ENCODE measurements at places on chromosomes 5 and 9.

- H3K4me1 ChIP-seq = peaks cover 3% of the 10 kb centered on the region
- H3K27me3 ChIP-seq = peaks cover 3% of the 10 kb centered on the region
- no peak for DNase-seq
- no peak overlapping the region for H3K27ac ChIP-seq
- no peaks in the 10 kb centered on the region for H3K36me3 ChIP-seq
Measured at GRCh38 chr5:150622157-150622556, 18.3 kb upstream of the SYNPO start.

DNA sequence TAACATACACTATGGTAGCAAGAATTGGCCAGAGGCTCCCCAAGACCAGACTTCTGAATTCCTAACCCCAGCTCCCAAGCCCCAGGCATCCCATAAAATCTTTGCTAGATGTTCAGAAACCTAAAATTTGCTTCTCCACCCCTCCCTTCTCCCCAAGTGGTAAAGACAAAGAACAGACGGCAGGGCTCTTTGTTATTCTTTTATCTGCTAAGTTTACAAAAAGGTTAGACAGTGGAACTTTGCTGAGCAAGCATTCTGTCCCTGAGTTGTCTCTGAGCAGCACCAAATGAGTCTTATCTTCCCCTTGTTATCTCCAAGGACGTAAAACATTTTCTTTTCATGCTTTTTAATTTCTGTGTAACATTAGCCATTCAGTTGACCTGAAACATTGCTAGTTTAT is 30.2 kb downstream of the TJP2 start:
- H3K4me1 ChIP-seq = peaks cover 3% of the 10 kb centered on the region
- H3K27me3 ChIP-seq = no peaks in the 10 kb centered on the region
- H3K4me3 ChIP-seq = no peak overlapping the region
- no peak for DNase-seq

DNA sequence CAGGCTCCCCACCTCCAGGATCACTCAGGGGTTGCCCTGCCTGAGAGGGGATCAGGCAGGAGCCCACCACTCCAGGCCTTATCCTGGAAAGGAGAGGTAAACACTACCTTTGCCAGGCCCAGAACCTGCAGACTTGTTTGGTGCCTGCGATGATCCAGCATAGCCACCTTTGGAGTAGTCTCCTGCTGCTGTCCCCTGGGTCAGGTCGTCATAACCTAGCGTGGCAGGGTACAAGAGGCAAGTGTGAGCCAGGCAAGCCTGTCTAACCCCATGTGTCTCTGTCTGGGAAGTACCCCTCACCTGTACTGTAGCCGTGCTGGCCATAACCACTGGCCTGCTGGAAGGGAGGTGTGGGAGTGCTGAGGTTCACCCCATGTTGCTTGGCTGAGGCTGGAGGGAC is 106.1 kb downstream of the UBE2R2 start:
- peaks cover 56% of the 10 kb centered on the region for H3K36me3 ChIP-seq
- no peak for DNase-seq
- H3K4me1 ChIP-seq = no peaks in the 10 kb centered on the region

GRCh38 chr9:97419309-97419867 is 7.5 kb downstream of the TDRD7 start:
- H3K27me3 ChIP-seq = no peaks in the 10 kb centered on the region
- H3K4me1 ChIP-seq = no peaks in the 10 kb centered on the region
- no peaks in the 10 kb centered on the region for H3K36me3 ChIP-seq
- H3K27ac ChIP-seq = no peak overlapping the region
- peak; percentile 7 for DNase-seq

- no peak overlapping the region for H3K4me3 ChIP-seq
Measured at GRCh38 chr5:107431998-107432397, 238.7 kb downstream of the EFNA5 start.

DNA sequence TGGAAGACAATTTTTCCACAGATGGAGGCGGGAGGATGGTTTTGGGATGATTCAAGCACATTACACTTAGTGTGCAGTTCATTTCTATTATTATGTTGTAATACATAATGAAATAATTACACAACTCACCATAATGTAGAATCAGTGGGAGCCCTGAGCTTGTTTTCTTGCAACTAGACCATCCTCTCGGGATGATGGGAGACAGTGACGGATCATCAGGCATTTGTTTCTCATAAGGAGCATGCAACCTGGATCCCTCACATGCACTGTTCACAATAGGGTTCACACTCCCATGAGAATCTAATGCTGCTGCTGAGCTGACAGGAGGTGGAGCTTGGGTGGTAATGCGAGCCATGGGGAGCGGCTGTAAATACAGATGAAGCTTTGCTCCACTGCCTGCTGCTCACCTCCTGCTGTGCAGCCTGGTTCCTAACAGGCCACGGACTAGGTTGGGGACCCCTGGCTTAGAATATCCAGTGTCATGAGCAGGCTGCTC is 1.6 kb downstream of the STKLD1 start:
- no peaks in the 10 kb centered on the region for H3K27me3 ChIP-seq
- no peaks in the 10 kb centered on the region for H3K4me1 ChIP-seq
- no peak overlapping the region for H3K27ac ChIP-seq
- no peaks in the 10 kb centered on the region for H3K36me3 ChIP-seq
- no peak for DNase-seq

- DNase-seq = no peak
- H3K27ac ChIP-seq = no peak overlapping the region
- H3K4me3 ChIP-seq = no peak overlapping the region
Measured at GRCh38 chr5:164002214-164002613, 496.8 kb downstream of the MAT2B start.

- no peak for DNase-seq
- H3K4me1 ChIP-seq = no peaks in the 10 kb centered on the region
- no peak overlapping the region for H3K27ac ChIP-seq
- no peak overlapping the region for H3K4me3 ChIP-seq
- no peaks in the 10 kb centered on the region for H3K27me3 ChIP-seq
- H3K36me3 ChIP-seq = no peaks in the 10 kb centered on the region
Measured at GRCh38 chr5:69084195-69084594, 9.6 kb upstream of the SLC30A5 start.

DNA sequence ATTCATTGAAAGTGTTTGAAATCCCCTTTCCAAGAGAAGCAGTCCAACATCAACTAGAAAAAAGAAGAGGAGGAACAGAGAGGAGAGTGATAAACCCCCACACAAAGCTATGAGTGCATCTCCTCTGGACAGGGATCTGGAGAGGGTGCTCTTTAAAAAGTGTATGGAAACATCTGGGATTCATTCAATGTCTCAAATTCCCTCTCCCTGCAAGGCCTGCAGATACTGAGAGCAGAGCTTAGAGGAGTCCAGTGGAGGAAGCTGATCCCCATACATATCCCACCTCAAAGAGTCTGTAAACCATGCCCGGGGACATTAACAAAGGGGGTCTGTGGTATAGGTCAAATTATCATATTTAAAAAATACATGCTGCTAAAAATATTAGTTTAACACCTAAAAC is 2.2 kb downstream of the SPOCK1 start:
- H3K4me1 ChIP-seq = 0 out of 2 replicates have a peak, but pooled peaks cover 2% of the 10 kb centered on the region
- H3K36me3 ChIP-seq = no peaks in the 10 kb centered on the region
- H3K4me3 ChIP-seq = no peak overlapping the region
- DNase-seq = no peak

- H3K27ac ChIP-seq = no peak overlapping the region
- H3K27me3 ChIP-seq = no peaks in the 10 kb centered on the region
- H3K36me3 ChIP-seq = no peaks in the 10 kb centered on the region
- DNase-seq = no peak
- H3K4me1 ChIP-seq = no peaks in the 10 kb centered on the region
Measured at GRCh38 chr9:8261737-8262136, 462.2 kb upstream of the DMAC1 start.

DNA sequence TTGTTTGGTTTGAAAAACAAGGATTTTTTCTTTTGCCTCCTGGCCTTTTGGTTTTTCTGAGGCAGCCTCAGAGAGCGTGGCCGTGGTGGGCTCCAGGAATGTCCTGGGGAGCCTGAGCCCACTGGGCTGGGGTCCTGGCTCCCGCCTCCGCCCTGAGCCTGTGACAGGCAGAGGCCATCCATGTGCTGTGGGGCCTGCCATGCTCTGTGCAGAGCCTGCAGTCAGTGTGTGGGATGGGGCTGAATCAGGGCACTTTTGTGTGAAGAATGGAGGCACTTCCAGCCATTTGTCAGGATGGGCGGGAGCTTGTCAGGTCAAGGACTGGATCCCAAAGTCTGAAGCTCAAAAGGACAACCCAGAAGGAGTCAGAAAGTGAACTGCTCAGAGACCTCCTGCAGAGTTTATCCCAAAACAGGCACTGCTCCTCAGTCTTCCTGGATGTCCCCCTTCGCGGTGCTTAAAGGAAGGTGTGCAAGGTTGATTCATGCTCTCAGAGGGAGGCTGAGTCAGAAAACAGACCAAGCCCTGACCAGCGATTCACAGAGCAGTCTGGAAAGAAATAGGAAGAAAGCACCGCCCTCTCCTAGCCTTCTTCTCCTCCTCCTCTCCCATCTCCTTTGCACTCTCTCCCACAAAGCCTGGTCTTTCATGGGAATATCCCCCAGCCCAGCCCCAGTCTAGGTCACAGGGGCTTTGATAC is 53.2 kb downstream of the MVB12B start:
- H3K4me3 ChIP-seq = no peak overlapping the region
- no peak overlapping the region for H3K27ac ChIP-seq
- peaks cover 4% of the 10 kb centered on the region for H3K4me1 ChIP-seq
- no peaks in the 10 kb centered on the region for H3K36me3 ChIP-seq

DNA sequence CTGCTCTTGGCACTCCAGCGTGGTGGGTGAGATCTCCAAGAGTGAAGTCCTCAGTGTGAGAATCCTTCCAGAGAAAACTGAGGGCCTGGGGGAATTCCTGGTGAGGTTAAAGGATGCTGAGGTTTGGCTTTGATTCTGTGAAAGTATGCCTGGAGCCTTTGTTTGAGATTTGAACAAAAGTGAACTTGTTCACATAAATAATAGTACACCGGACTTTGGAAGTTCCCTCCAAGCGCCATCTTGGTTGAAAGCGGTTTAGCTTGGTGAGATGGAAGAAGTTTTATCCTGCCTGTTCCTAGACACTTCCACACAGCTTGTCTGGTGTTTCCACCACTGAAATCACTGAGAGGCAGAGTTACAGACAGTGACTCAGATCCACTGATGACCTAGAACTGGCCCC is 286.4 kb downstream of the NTRK2 start:
- no peak for DNase-seq
- H3K4me3 ChIP-seq = no peak overlapping the region
- H3K27me3 ChIP-seq = no peaks in the 10 kb centered on the region
- H3K36me3 ChIP-seq = no peaks in the 10 kb centered on the region
- H3K4me1 ChIP-seq = no peaks in the 10 kb centered on the region

DNA sequence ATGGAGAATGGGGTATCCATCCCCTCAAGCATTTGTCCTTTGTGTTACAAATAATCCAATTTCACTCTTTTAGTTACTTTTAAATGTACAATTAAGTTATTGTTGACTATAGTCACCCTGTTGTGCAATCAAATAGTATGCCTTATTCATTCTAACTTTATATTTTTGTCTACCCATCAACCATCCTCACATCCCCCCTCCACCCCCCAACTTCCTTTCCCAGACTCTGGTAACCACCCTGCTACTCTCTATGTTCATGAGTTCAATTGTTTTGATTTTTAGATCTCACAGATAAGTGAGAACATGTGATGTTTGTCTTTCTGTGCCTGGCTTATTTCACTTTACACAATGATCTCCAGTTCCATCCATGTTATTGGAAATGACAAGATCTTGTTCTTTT is 15.4 kb upstream of the RANBP17 start:
- no peak overlapping the region for H3K27ac ChIP-seq
- no peaks in the 10 kb centered on the region for H3K36me3 ChIP-seq
- no peaks in the 10 kb centered on the region for H3K4me1 ChIP-seq
- no peak overlapping the region for H3K4me3 ChIP-seq
- no peak for DNase-seq
- no peaks in the 10 kb centered on the region for H3K27me3 ChIP-seq

- no peak for DNase-seq
- no peaks in the 10 kb centered on the region for H3K36me3 ChIP-seq
- H3K27ac ChIP-seq = no peak overlapping the region
- H3K27me3 ChIP-seq = no peaks in the 10 kb centered on the region
- no peak overlapping the region for H3K4me3 ChIP-seq
Measured at GRCh38 chr9:126071076-126071750, 255.4 kb upstream of the MVB12B start.

DNA sequence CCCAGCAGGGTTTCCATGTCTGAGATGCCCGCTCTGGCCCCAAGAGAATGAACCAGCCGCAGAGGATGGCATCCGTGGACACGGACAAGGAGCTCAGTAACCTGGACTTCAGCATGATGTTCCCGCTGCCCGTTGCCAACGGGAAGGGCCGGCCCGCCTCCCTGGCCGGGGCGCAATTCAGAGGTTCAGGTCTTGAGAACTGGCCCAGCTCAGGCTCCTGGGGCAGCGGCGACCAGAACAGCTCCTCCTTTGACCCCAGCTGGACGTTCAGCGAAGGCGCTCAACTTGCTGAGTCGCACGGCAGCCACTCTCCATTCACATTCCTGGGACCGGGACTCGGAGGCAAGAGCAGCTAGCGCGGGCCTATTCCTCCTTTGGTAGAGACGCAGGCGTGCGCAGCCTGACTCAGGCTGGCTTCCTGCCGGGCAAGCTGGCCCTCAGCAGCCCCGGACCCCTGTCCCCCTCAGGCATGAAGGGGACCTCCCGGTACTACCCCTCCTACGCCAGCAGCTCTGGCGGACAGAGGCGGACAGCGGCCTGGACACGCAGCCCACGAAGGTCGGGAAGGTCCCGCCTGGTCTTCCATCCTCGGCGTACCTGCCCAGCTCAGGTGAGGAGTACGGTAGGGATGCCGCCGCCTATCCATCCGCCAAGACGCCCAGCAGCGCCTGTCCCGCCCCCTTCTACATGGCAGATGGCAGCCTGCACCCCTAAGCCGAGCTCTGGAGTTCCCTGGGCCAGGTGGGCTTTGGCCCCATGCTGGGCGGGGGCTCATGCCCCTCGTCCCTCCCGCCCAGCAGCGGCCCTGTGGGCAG is 74.4 kb downstream of the INSL6 start:
- no peak overlapping the region for H3K4me3 ChIP-seq
- no peak for DNase-seq
- no peak overlapping the region for H3K27ac ChIP-seq
- no peaks in the 10 kb centered on the region for H3K27me3 ChIP-seq
- no peaks in the 10 kb centered on the region for H3K36me3 ChIP-seq

DNA sequence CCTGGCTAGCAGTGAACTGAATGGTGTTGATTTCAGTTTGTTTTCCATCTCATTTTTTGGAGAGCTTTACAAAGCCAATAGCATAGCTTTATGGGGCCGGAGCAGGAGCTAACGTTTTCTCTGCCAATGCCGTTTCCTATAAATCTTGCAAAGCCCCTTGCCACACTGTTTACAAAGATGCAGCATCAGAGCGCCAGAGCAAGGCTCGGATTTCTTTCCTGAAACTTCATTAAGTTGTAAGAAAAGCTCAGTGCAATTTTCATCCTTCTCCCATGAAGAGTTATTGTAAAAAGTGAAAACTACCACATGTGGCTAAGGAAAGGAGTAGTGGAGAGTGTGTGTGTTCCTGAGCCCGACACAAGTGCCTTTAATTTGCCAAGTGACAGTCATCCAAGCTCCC is 178.2 kb upstream of the GDNF start:
- no peak for DNase-seq
- no peaks in the 10 kb centered on the region for H3K36me3 ChIP-seq
- no peaks in the 10 kb centered on the region for H3K27me3 ChIP-seq
- no peak overlapping the region for H3K27ac ChIP-seq
- H3K4me1 ChIP-seq = no peaks in the 10 kb centered on the region

All from iPS DF 6.9 (cell line).